ENCODE measurements at places on chromosomes 2 and 18.

DNA sequence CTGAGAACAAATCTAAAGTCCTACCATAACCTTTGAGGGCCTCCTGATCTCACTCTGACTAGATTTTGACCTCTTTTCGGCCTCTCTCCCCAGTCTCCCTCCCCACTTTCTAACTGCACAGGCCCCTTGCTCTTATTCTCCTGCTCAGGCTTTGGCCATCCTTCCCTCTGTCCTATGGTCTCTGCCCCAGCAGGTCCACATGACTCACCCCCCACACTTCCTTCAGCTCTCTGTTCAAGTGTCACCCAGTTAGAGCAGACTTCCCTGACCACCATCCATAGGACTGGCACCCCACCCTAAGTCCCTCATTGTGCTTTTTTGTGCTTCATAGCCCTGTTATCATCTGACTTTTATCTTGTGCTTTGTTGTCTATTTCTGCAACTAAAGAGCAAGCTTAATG, 41.2 kb upstream of the NT5C1B start:
- peak; percentile 34 for DNase-seq

GRCh38 chr18:45525301-45525700, 90.0 kb upstream of the SLC14A2 start:
- no peak for DNase-seq

GRCh38 chr18:9055185-9055584, 47.3 kb upstream of the NDUFV2 start:
- DNase-seq: peak; percentile 95

DNA sequence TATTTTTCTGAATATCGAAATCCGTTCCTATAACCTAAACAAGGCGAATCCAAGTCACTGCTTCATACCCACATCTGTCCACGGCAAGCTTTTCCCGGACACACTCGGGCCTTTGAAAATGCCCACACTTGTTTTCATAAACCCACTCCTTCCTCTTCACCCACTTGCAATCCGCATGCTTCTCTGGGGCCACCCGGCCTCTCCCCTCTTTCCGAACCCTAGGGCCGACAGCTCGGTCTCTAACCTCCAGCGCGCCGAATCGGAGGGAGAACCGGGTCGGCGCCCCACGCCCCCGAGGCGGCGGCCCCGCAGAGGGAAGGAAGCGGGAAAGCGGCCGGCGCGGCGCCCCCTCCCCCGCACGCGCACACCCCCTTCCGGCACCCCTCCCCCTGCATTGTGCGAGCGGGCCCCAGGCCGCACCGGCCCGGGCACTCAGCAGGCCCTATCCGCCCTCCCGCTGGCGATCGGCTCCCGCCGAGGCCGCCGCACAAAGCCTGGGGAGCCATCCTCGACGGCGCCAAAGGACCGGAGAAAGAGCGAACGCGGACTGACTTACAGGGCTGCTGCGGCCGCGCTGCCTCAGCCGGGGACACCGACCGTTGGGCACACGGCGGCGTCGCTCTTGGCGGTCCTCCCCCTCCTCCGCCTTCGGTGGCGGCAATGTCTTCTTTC, 467 bp downstream of the PUM2 start:
- DNase-seq: no peak

GRCh38 chr2:173279527-173279868, 75.2 kb upstream of the CDCA7 start:
- DNase-seq: no peak

DNA sequence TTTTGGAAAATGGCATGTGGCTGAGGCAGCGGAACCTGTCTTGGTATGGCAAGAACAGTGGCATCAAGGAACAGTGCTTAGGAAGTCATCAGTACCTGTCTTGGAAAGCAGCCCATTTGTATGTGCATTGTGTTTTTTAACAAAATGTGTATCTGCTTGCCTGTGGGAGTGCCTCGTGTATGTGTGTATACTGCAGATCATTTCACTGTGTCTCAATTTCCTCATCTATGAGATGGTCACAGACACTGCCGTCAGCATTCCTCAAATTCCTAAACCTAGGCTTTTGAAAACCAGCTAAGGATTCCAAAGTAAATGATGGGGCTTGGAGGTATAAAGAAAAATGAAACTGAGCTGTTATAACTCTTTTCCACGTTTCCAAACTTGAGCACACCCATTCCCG, 441.3 kb downstream of the RND3 start:
- no peak for DNase-seq
